Smooth muscle cell of trachea (primary cell): ENCODE measurements at places on chromosomes 4 and X. TPM values are rescaled to one million over a fixed set of nuclear protein-coding genes. Genes with fewer than 3 reads are reported as not detected.

ADRA2C gene
- total RNA-seq = 0.29 and 0.50 TPM in 2 replicates

ERCC6L gene
- 0.17 and 7.9 TPM in 2 replicates for total RNA-seq

ZIC3 gene
- not detected in 2 replicates for total RNA-seq

ADGRG4 gene
- total RNA-seq = under 0.01 TPM in 1 of 2 replicates, not detected in the other

PNMA6F gene
- total RNA-seq = not detected in 2 replicates

SMS gene
- total RNA-seq = 194 and 324 TPM in 2 replicates

MID1 gene
- 27.9 and 36.4 TPM in 2 replicates for total RNA-seq
